ENCODE measurements at places on chromosomes 6 and 20. TPM values are rescaled to one million over a fixed set of nuclear protein-coding genes. Genes with fewer than 3 reads are reported as not detected.

DNA sequence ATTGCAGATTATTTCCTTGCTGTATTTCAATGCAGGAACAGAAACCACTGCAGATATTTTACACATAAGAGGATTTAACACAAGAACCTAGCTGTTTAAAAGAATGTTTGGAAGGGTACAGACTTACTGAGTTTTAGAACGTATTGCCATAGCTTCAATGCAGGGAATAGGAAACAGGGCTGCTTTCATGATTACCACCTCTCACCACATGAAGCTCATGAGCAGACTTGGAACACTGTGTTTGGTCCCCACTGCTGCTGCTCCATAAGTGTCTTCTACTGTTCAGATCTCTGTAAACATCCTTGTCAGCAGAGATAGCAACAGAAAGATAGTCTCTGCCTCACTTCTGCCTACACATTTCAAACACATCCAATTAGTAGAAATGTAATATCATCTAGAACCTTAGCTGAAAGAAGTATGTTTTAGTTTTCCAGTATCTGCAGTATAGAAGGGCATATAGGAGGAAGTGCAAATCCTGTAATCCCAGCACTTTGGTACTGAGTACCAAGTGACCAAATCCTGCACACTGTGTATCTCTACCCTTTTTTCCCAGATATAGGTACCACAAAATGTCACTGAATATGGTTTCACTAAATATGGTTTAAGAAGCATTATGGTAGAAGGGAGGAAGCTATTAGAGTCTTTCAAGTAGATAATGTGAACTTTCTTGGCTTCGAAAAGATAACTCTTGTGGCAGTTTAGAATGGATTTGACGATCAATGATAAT lies 51.9 kb downstream of the STXBP5 start:
- no peak for DNase-seq

DNA sequence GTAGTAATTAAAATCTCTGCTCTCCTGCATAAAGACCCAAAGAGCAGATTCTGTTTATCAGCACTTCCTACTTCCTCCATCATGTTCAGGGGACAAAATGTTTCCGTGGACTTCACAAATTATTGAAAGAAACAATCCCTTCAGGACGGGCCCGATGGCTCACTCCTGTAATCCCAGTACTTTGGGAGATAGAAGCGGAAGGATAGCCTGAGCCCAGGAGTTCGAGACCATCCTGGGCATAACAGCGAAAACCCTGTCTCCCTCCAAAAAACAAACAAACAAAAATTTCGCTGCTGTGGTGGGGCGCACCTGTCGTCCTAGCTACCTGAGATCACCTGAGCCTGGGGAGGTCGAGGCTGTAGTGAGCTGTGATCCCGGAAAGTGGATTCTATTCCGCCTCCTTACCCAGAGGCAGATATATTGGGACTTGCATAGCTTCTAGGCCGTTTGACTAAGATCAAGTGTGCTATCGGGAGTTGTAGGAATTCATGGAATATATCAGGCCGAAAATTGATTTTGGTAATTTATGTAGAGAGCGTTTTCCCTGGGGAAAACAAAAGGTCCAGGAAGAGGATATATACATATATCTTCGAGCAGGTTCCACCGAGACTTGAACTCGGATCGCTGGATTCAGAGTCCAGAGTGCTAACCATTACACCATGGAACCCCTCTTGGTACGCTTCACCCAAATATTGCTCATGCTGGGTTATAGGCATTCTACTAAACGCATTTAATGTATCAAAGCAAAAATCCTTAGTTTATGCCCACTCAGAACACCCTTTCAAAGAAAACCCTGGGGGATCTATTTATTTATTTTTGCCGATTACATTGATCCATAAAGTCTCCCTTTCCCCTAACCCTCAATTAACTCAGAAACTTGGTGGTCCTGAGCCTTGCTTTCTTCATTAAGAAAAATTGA lies 74.5 kb upstream of the ZNF184 start:
- no peak for DNase-seq

The L3MBTL1 gene
- 4.4 TPM for polyA plus RNA-seq

The C20orf202 gene
- polyA plus RNA-seq: 0.27 TPM

DNA sequence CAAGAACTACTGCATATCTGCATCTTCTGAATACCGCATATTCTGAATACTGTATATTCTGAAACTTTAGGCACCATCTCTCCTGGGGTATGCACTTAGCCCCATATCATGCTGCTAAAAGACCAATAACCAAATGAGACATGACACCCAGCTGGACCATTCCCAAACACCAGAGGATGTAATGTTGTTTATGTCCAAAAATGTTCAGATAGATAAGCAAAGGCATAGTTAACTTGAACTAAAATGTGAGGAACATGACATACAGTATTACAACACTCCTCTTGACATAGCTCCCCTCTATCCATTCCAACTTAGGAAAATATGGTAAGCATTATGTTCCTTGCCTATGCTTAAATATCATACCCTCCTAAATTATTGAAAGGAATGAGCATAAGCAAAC lies 127.3 kb downstream of the TENT5A start:
- no peak for DNase-seq

DNA sequence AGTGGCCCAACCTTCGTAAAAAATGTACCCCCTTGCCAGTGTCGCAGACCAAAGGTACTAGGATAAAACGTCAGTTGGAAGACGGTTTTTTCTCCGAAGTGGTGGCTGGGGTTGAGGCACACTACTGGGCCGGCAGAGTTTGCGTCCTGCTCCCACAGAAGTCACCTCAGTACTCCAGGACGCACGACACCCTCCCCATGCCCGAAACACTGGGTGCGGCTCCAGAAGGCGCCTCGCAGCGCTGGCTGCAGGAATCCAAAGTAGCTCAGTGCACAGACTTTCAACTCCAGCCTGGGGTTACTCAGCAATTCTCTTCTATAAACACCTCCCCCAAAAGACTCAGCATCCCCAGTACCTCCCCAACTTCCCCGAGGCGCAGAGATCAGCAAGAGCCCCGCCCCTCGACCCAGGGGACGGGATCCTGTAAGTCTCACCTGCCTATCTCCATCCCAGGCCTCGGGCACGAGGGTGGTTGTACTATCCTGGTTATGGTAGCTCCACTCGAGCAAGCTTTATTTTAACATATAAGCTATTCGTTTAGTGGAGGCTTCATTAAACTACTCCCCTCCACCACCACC lies 88.2 kb downstream of the ZFP64 start:
- DNase-seq: no peak

The DZANK1 gene
- 0.79 TPM for polyA plus RNA-seq

GRCh38 chr20:45944965-45945677 lies 10.6 kb downstream of the PCIF1 start:
- no peak for DNase-seq

DNA sequence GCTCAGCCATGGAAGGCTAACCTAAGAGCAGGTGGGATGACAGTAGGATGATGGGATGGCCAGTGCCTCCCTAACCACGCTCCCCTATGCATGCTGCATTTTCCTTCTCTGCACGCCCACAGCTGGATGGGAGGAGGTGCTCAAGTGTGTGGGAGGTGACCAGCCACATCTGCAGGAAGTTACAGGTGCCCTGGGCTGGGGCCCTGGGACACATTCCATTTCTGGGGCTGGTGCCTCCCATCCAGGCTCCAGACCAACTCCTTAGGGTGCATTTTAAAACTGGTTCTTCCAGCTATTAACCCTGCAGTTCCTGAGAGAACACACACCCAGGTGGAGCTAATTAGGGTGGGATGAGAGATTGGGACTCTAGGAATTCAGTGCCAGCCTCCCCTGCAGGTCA lies 135.3 kb upstream of the ARMC2 start:
- no peak for DNase-seq

DNA sequence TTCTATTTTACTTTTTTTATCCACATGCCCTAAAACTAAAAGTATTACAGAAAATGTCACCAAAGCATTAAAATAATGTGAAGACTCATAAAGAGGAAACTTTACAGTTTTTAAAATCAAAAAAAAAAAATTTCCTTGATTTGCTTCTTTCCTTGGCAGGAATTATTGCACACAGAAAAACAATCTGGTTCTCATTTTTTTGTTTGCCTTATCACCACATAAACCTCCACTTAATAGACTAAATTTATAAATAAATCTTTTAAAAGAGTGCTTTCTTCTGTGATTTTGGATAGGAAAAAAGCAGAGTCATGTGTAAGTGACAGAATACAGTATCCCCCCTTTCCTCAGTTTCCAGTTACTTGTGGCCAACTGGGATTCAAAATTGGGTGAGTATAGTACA lies 695.1 kb upstream of the CITED2 start:
- no peak for DNase-seq

GRCh38 chr6:111606620-111607115 lies 990 bp upstream of the TRAF3IP2 start:
- no peak for DNase-seq

- peak; percentile 43 for DNase-seq
These were observed 585 bp downstream of the PIM1 start for GRCh38 chr6:37170273-37171200.

DNA sequence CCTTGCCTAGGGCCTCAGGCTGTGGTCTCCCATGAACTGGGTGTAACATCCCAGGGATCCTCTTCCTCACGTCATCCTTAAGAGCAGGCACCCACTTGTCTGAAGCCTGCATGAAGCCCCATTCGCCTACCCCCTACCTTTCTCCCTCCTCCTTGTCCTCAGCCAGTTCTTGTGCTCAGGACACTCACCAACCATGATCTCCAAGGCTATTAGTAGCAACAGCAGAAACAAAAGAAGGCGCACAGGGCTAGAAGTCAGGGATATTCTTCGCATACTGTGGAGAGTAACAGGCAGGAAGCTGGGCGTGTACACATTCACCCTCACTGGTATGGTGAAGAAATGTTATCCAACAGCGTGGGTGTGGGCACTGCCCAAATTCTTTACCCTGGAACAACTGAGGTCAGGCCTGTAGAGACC lies 7.3 kb downstream of the RAET1E start:
- no peak for DNase-seq

DNA sequence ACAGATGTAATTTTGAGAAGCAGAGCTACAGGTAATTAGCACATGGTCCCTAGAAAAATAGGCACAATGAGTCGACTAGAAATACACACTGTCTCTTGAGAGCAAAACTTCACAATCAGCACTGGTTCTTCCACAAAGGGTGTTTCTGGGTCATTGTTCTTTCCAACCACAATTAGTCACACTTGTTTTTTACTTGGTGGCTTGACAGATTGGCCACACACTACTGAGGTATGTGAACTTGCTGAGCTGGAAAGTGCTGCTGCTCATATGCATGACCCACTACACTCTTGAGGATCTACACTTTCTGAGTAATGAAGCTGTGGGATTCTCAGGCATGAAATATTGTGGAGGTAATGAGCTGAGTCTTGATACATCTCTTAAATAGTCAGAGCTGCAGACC lies 347.7 kb downstream of the BCKDHB start:
- no peak for DNase-seq

GRCh38 chr6:41334482-41335040 lies 847 bp upstream of the NCR2 start:
- DNase-seq: no peak

DNA sequence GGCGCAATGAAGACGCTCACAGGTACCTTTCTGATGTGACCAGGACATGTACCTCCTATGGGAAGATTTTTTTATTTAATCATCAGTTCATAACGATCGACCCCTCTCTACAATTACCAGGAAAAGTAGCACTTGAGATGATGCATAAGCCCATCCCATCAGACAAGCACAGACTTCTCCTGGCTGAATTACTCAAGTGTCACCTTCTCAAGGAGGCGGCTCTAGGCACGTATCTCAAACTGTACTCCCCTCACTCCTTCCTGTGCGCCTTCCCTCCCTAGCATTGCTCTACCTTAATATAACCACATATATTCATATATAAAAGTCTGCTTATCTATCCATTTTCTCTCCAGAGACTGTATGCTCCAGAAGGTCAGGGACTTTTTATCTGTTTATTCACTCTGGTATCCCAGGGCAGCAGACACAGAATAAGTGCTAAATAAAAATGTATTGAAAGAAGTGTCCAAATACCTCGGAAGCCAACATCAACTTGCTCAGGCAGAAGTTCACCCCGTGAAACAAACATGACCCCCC lies 71.5 kb downstream of the CNKSR3 start:
- no peak for DNase-seq

GRCh38 chr6:141990840-141991239 lies 141.9 kb upstream of the GJE1 start:
- DNase-seq: no peak

The FILIP1 gene
- polyA plus RNA-seq: 39.1 TPM

The UFL1 gene
- 13.5 TPM for polyA plus RNA-seq

DNA sequence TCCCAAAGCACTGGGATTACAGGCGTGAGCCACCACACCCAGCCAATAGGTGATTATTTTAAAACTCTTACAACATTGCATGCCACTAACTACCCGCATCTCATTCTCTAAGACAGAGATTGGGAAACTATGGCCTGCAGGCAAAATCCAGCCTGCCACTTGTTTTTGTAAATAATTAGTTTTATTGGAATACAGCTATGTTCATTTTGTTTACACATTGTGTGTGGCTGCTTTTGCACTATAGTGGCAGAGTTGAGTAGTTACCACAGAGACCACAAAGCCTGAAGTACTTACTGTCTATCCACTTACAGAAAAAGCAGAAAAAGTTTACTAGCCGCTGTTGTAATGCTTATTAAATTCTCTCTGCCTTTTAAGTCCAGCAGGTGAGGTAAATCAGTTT lies 16.4 kb upstream of the PKIG start:
- no peak for DNase-seq

- DNase-seq: no peak
These were observed 17.7 kb upstream of the MYB start for GRCh38 chr6:135163440-135163738.

DNA sequence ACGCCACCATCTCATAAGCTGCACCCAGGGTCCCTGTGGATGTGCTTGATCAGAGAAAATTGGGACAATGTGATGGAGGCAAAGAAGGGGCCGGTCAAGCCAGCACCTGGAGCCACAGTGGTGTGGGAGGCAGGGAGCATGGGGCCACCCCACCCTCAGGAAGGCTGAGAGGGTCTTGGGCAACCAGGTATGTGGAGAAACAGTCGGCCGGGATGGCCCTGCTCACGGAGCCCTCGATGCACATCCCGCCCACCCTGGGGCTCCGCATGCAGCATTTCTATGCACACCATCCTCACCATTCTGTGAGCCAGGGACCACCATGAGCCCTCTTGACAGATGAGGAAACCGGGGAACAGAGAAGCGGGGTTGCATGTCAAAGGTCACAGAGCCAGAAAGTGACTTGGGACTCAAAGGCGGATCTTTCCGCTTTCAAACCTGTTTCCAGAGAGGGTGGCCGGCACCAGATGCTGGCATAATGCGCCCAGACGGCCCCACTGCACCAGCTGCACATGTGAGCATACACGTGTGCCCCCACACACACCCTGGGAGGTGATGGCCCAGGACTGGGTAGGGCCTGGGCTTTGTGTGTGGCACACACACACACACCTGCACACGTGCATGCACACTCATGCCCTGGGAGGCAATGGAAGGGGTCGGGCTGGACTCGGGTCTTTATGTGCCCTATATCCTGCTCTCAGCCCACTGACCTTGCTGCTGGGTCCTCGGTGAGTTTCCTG lies 398.5 kb downstream of the TAF4 start:
- DNase-seq: no peak

- no peak for DNase-seq
These were observed 97.6 kb upstream of the AKIRIN2 start for GRCh38 chr6:87799651-87800050.

The PHACTR3 gene
- 14.5 TPM for polyA plus RNA-seq

GRCh38 chr6:72712910-72713309 lies 91.0 kb downstream of the KCNQ5 start:
- no peak for DNase-seq
